ENCODE measurements at places on chromosomes 4 and X. TPM values are rescaled to one million over a fixed set of nuclear protein-coding genes. Genes with fewer than 3 reads are reported as not detected.

DNA sequence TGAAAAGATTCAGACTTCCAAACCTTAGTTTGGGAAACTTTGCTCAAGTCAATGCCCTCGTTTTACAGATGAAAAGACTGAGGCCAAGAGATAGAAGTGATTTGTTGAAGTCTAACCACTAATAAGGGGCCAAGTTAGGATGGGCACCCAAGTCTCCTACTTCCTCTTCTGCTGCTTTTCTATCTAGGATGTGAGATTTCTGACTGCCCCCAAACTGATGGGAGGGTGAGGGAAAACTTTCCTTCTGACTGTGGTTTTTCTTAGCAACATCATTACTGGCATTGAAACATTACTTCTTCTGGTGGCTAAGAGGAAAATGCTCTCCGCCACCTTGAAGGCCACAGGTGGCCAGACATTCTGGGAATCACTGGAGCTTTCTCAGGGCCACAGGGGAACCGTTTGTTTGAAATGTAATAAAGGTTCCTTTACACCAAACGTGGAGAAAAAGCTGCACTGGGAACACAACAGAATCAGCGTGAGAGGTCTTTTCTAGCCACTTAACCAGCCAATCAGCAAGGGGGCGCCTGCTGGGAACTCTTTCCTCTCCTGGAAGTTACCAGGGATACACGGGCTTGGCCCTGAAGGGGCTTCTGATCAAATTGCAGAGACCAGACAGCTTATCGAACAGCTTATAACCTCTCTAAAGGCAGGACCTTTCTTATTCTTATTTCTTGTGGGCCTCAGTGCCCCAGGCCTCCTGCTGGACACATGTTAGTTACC lies 115.9 kb upstream of the TEX13D start:
- DNase-seq, result peak; percentile 77

- peak; percentile 94 for DNase-seq
Measured at GRCh38 chr4:117084866-117085701, at the start of gene TRAM1L1. TSS of gene TRAM1L1 (minus strand) at chr4:117085576. CDS start at chr4:117085393, 183 bp downstream.

GRCh38 chr4:141028024-141028529 lies 105.2 kb downstream of the RNF150 start:
- no peak for DNase-seq

- no peak for DNase-seq
Measured at GRCh38 chrX:25178555-25178954, 162.8 kb upstream of the ARX start.

GRCh38 chrX:69543572-69543971 lies 39.4 kb downstream of the NALF2 start:
- no peak for DNase-seq

DNA sequence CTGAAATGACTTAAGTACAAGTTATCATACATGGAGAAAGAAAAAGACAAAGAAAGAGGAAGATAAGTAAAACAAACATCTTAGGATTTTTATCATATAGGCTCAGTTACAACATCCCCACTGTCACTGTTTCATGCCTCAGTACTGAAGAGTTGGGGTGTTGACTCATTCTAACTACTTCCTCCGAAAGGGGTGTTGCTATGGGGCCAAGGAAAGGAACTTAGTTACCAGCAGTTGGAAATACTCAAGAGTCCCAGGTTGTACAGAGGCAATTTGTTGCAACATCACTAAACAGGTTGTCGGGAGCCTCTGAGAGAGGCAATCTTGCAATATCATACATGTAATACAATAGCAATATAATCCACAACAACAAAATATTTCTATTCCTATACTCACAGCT lies 1264.7 kb downstream of the PCDH7 start:
- DNase-seq, result no peak

DNA sequence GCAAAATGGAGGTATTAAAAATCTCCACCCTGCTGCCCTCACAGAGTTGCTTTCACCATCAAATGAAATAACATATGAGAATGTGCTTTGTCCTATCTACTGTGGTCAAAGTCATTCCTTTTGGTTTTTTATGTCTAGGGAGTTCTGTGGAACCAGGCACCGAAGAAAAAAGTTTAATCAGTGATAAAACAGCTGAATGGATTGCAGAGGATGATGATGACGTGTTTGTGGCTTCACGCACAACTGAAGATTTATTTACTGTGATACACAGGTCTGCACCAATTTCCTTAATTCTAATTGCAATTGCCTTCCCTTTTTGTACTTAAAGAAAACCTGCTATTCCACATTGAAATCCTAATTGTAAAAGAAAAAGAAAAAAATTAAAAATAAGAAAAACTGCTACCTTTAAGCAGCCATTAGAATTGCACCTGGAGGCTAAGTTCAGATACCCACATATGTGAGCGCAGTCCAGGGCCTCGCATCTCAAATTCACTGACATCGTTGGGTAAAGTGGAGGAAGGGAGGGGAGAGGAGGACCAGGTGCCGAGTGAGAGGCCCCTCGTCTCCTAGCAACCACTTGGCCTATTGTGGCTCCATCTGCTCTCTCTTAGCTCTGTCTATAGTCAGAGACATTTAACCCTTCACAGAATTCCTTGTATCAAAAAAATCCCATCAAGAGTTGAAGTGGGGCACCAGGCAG lies 10.5 kb upstream of the RTL5 start:
- DNase-seq, result no peak

DNA sequence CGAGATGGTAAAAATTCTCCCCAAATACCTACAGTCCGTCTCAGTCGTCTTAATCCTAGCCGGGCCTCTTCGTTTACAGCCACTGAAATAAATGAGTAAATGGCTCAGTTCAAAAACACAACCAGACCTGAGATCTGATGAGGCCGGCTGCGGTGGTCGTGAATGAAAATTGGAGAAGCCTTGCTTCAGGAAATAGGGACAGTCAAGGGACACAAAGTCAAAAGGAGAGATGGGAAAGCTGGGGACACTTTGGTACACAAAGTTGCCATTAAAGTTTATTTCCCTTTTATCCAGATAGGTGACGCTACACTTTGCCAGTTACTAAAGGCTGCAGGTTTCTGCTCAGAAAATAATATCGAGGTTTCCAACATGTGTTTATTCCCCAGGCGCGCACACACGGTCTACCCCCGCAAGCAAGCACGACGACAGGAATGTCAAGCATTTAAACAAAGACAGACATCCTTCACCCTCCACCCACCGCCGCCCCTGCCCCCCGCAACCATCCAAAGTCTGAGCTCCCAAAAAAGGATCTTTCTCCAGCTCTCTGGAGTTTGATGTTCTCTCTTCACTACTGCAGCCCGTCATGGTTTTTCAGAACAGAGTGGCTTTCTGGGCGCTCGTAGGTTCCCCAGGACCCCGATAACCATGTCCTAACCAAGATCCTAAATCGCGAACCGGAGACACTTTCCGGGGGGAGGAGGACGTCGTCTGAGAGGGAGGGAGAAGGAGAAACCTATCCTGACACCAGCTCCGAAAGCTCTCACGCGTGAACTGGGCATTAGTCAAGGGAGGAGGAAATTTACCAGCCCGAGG lies 1.3 kb upstream of the PCDH7 start:
- DNase-seq, result peak; percentile 53

DNA sequence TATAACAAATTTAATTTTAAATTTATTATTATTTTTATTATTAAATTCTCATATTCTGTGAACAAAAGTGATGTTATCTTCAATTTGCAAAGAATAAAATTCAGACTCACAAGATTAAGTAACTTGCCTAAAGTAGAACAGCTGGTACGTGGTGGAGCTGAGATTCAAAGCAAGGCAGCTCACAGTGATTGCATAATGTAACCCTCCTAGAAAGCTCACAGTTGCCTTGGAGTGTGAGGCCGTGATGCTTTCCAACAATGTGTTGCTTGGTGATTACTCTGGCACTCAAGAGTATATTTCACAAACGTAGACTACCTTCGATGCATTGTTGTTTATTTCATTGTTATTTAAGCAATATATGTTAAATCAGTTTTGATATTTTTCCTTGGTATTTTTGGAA lies 1039.2 kb upstream of the PABPC4L start:
- DNase-seq, result no peak

- no peak for DNase-seq
Measured at GRCh38 chr4:152372444-152372843, 163.4 kb downstream of the FBXW7 start.

DNA sequence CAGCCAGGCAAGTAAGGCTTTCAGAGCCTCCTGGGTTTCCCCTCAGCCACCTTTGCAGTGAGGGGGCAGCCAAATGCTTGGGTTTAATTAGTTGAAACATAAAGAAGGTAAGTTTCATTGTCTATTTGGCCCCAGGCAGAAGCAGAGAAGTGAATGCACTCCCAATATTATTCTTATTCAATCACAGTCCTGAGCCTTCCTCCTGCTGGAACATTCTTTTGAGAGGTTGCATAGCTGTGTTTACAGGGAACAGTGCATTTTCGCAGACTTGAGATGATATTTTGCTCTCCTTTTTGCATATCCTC lies 13.9 kb downstream of the SLC2A9 start:
- no peak for DNase-seq

DNA sequence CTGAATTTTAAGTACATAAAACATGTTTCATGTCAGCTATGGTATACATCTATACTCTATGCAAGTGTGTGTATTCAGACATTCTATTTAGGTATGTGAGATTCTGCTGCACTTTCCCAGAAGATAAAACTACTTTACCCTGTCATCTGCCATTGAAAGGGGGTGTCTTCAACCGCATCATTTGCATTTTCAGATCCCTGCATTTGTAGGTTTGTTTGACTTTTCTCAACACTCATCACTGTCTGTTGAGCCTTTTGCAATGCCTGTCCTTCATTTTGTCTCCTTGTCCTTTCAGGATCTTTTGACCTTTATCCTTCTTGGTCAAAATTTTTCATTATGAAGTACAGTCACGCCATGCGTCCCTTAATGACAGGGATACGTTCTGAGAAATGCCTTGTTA lies 103.5 kb downstream of the TMA16 start:
- no peak for DNase-seq

DNA sequence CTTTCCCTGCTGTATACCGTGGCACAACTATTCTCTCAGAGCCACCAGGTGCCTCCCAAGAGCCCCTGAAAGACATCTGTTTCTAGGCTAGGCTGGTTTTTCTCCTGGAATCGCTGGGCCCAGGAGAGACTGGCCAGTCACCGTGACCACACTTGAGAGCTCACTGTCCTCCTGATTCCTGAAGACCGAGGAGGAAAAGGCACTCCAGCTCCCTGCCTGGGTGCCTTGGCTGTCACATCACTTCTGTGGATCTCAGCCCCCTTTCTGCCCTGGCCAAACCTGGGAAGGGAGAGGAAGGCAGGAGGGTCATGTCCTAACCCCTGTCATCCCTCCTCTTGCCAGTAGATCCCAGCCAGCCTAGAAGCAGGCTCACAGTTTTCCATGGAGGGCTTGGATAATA lies 54.7 kb upstream of the LAS1L start:
- DNase-seq, result no peak

GRCh38 chr4:185721190-185722028 lies 90.6 kb downstream of the SORBS2 start:
- no peak for DNase-seq

DNA sequence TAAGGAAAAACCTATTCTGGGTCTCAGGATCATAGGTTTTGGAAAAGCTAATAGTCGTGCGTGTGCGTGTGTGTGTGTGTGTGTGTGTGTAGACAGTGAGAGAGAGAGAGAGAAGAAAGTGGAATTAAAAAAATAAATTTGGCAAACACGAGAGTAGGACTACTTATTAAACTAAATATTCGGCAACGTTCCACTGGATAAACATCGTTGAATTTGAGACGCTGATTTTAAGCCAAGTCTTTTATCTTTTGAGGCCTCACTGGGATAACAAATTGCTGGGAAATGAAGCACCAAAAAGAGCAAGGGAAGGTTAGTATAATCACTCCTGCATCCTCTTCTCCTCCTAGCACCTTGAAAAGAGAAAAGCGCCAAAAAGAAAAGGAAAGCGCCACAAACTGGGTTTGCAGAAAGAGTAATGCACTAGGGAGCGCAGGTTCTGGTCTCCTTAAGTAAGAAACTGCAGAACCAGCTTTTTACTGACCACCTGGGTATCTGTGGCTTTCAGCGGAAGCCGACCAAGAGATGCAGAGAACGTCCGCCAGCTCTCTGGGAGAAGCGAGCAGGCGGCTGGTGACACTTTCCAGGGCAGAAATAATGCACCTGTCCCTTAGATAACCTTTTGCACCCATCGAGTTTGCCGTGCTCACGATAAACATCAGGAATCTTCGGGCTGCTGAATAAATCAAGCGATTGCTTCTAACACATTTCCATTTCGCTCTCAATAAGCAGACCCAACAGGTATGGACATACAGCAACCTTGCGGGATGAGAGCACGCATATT lies 3.4 kb downstream of the ATOH1 start:
- DNase-seq, result peak; percentile 64

- no peak for DNase-seq
Measured at GRCh38 chr4:48974979-48975640, 11.0 kb upstream of the CWH43 start.

GRCh38 chr4:40395166-40395900 lies 60.2 kb downstream of the CHRNA9 start:
- DNase-seq, result no peak

GRCh38 chr4:123955167-123955800 lies 558.7 kb downstream of the SPRY1 start:
- no peak for DNase-seq

GRCh38 chr4:115944146-115944905 lies 830.9 kb upstream of the NDST4 start:
- no peak for DNase-seq

- DNase-seq, result no peak
Measured at GRCh38 chrX:105969487-105969886, 69.0 kb downstream of the SERPINA7 start.

- peak; percentile 69 for DNase-seq
Measured at GRCh38 chrX:24259544-24260240, 54.2 kb downstream of the SUPT20HL2 start.

- no peak for DNase-seq
Measured at GRCh38 chr4:102586644-102587021, 85.5 kb downstream of the NFKB1 start.

- DNase-seq, result no peak
Measured at GRCh38 chr4:160562661-160563060, 1459.8 kb downstream of the RAPGEF2 start.

DNA sequence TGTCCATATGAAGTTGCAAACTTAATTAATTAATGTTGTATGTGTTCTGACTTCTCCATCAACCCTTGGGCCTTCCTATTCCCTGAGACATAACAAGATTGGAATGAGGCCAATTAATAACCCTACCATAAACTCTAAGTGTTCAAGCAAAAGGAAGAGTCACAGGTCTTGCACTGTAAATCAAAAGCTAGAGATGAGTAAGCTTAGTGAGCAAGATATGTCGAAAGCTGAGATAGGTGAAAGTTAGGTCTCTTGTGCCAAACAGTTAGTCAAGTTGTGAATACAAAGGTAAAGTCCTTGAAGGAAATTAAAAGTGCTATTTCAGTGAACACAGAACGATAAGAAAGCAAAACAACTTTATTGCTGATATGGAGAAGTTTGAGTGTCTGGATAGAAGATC lies 58.2 kb upstream of the GPRIN3 start:
- DNase-seq, result no peak

Gene ZBED1
- total RNA-seq, result 79.7 TPM

Gene RNF150
- total RNA-seq, result 10.8 TPM

Gene CT55
- total RNA-seq, result not detected

Gene HMGN5
- 7.4 TPM for total RNA-seq

Gene MAGED2
- total RNA-seq, result 273 TPM

Gene MMGT1
- total RNA-seq, result 19.4 TPM

Gene DDX53
- total RNA-seq, result not detected

Gene IRAK1
- 60.2 TPM for total RNA-seq

Gene SMIM10L2A
- total RNA-seq, result 6.7 TPM
